Stimulated activated CD4-positive, alpha-beta T cell treated with anti-CD3 and anti-CD28 coated beads, Interleukin-1b, Interleukin-23, amount 100 ng/mL, for 1 hour (primary cell): ENCODE measurements at places on chromosomes 7 and 10.

DNA sequence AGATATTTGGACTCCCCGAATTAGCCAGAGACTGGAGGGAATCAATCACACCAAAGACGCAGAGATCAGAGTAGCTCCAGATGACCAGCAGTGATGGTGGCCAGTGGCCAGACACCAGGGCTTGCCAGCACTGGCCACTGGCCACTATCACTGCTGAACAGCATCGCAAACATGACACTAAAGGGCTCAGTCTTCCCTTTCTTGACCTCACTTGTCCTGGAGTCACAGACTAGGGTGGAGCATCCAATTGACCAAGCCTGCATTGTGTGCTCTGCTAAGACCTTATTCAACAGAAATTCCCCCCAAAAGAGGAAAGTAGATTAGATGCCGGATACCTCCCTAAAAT is 234.7 kb downstream of the CREB5 start:
- DNase-seq, result no peak

DNA sequence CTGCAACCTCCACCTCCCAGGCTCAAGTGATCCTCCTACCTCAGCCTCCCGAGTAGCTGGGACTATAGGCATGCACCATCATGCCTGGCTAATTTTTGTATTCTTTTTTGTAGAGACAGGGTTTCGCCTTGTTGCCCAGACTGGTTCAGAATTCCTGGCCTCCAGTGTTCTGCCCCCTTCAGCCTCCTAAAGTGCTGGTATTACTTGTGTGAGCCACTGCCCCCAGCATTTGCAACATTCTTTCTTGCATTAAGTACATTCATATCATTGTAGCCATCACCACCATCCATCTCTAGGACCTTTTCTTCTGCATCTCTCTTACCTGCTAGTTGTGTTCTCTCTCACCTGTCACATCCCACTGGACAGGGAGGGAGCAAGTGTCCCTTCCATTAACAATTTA is 35.5 kb upstream of the HYAL4 start:
- no peak for DNase-seq

- no peak for DNase-seq
Measured at GRCh38 chr10:101666083-101666482, 28.9 kb downstream of the FBXW4 start.

GRCh38 chr10:4136121-4136520 is 351.1 kb upstream of the KLF6 start:
- DNase-seq, result no peak

- no peak for DNase-seq
Measured at GRCh38 chr7:122384528-122384927, 80.0 kb upstream of the FEZF1 start.

- no peak for DNase-seq
Measured at GRCh38 chr10:34677132-34677531, 138.0 kb downstream of the PARD3 start.

- no peak for DNase-seq
Measured at GRCh38 chr10:101781984-101782810, 1.0 kb downstream of the NPM3 start.

DNA sequence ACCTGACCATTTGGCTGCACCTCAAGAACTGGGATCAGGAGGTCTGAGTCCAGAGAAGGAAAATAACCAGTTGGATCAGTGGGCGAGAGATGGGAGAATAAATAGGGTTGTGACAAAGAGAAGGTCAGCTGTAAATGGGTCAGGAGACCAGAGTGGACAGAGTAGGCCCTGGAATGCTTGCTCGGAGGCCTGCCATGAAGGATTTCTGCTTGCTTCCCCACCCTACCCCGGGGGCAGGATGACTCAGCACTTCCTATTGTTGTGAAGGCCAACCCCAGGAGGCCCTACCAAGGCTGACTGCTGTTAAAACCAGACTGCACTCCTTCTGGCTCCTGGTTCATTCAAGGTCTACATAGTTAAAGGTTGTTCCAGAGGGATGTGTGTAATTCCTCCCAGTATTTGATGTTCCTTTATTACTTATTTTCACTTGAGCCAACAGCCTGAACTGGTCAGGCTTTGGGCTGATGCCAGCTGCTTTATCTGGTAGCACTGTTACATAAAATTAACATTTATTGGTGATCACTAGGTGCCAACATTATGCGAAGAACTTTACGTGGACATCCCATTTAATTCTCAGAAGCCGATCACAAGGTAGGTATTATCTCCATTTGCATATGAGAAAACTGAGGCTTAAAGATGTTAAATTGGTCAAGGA is 27.3 kb upstream of the IFRD1 start:
- DNase-seq, result no peak

- DNase-seq, result peak; percentile 12
Measured at GRCh38 chr7:106717955-106718871, 57.3 kb upstream of the CCDC71L start.

DNA sequence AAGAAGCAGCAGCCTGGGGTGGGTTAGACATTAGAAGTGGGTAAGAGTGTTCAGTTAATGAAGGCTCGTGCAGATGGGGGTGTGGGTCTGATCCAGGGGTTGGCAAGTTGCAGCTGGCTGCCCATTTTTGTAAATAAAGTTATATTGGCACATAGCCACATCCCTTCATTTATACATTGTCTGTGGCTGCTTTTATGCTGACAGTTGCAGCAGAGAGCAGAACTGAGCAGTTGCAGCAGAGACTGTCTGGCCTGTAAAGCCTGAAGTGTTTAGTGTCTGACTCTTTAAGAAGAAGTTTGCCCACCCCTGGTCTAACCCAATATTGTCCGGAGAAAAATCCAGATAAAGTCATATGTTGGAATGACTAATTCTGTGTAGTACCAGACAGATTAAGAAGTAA is 38.1 kb downstream of the GLRX3 start:
- no peak for DNase-seq

DNA sequence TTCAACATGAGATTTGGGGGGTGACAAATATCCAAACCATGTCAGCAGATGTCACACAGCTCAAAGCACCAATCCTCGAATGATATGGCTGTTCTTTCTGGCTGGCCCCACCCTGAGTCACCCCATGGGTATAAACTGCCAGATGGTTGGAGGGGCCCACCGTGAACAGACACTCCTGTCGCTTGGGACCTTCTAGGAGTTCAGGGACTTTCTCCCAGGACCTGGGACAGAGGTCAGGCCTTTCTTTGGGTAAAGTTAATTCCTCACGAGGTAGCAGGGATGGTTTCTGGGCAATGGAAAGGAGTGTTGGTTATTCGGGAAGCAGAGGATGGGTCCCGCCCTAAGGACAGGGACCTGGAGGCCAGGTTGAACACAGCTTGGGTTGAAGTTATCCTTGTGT is 262.0 kb downstream of the ACTR3B start:
- no peak for DNase-seq

GRCh38 chr10:79079490-79080355 is 11.0 kb downstream of the ZMIZ1 start:
- no peak for DNase-seq

GRCh38 chr10:107701943-107702342 is 537.4 kb upstream of the SORCS1 start:
- DNase-seq, result no peak

- no peak for DNase-seq
Measured at GRCh38 chr7:80740778-80741545, 102.5 kb downstream of the CD36 start.

GRCh38 chr10:69732826-69733150 is 68.9 kb upstream of the COL13A1 start:
- no peak for DNase-seq

DNA sequence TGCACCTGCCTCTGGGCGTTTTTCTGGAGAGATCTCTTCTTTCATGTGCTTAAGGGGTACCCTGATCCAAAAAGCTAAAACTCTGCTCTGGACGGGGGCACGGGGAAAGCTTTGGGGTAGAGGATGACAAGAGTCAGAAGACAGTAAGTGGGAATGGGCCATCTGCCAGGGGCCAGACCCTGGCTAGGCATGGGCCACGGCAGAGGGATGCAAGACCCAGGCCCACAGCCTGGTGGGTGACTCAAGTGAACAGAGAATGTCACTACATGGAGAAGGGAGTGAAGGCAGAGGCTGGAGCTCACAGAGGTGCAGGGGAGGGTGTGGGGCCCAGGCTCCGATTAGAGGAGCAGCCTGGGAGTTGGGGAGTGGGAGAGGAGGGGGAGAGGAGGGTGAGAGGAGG is 15.3 kb downstream of the FLNC start:
- no peak for DNase-seq

DNA sequence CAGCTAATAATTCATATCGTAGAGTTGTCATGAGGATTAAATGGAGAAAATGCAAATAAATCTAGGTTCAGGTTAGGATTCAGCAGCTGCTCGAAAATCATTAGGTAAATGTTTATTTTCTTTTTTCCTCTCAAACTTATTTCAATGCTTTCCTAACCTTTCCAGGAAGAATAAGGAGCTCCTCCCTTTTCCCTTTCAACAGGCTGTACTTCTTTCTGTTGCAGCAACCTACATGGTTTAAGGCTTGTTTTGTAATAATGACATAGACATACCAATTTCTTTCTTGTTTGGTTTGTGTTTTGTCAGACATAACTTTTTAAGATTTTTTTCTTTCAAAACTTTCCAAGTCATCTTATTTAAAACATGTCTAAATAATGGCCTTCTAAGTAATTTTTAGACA is 18.2 kb downstream of the GPR141 start:
- no peak for DNase-seq

GRCh38 chr10:123241391-123242141 is 87.4 kb downstream of the BUB3 start:
- no peak for DNase-seq

DNA sequence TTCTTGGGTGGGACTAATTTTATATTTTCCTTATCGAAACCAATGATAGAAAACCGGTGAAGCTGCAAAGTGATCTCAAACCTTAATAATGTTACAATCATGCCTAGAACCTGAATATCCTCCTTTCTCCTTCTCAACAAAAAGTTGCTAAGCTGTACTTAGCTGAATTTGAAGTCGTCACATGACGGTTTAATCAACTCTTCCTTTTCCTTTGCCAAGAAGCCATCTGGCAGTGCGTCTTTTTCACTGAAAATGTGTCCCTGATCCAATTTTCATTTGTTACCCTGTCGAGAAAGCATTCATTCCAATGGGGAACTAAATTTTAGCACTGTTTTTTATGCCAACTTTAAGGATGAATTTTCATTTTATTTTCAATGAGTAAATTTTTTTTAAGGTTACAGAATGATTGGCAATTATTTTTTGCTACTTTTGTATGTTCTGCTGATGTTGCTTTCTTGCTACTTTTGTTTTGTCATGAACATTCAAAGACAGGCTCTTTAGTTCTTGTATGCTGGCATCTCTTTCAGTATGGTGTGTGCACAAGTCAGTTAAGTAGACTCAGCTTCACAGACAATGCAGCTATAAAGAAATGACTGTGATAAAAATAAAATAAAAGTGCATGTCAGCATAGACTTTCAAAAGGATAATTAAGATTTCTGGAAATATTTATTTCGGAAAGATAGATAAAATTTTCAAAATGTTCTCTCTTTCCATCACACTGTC is 980.0 kb downstream of the DNAJB9 start:
- no peak for DNase-seq

DNA sequence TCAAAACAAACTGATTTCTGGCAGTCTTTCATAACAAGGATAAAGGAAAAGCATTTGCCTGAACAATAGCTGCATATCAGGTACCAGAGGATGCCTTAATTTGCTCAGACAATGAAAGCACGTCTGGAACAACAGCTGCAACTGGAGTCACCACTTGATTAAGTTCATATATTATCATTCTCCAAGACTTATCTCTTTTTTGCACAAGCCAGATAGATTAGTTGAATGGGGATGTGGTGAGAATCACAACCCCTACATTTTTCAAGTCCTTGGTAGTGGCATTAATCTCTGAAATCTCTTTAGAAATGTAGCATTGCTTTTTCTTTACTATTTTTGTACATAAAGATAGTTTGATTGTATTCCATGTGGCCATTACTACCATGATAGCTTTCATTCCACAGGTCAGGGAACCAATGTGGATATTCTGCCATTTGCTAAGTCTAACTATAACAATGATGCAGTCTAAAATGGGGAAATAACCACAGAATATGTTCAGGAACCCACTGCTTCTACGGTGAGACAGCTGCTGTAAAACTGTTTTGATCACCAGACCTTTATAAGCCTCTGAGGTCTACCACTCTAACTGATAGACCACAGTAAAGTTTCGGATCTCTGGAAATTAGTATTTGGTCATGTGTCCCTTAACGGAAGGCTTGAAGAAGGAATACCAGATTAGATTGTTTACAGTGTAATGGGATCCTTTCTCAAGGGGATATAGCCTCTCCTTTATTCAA is 1176.2 kb downstream of the DNAJB9 start:
- no peak for DNase-seq

DNA sequence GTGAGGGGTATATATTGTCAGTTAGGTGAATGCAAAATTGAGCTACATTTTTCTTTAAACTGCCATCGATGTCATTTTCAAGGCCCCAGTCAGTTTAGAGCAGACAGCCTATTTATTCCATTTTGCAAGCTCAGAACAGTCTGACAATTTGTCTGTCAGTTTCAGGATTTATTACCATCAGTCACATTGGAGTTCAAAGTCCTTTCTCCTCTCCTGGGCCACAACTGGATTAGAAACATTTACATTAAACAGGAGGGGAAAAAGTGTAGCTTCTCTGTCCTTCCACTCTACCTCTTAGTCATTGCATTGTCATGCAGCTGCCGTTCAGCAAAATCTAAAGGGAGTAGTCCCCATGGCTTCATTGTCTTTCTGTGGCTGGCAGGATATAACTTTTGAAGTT is 3.5 kb upstream of the GHITM start:
- DNase-seq, result no peak

DNA sequence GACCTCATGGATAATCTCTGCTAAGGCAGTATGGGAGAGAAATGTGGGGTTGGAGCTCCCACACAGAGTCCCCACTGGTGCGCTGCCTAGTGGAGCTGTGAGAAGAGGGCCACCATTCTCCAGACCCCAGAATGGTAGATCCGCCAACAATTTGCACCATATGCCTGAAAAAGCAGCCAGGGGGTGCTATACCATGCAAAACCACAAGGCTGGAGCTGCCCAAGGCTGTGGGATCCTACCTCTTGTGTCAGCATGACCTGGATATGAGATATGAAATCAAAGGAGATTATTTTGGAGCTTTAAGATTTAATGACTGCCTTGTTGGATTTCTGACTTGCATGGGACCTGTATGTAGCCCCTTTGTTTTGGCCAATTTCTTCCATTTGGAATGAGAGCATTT is 27.0 kb upstream of the SAMD9L start:
- no peak for DNase-seq

- DNase-seq, result no peak
Measured at GRCh38 chr7:74619235-74619860, 38.2 kb upstream of the GTF2I start.

DNA sequence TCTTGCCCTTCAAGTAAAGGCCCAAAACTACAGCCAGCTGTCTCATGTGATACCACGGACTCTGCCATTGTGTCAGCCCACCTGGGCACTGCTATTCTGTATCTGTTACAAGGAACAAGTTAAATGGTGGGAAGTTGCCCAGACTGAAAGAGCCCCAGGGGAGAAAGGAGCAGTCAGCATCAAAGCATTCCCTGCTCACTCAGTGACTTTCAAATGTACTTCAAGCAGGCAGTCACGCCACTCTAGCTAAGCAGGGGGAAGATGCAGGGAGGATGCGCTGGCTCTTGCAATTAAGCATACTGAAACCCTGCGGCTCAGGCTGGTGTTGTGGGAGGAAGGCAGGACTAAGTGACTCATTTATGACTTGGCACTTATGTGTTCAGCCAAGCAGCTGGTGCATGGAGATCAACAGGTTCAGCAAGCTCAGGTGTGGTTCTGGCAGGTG is 1249.6 kb downstream of the TYW1 start:
- DNase-seq, result no peak

- no peak for DNase-seq
Measured at GRCh38 chr7:40202851-40203250, 68.0 kb downstream of the SUGCT start.

GRCh38 chr10:46270086-46270811 is 16.5 kb upstream of the ANTXRL start:
- DNase-seq, result no peak
